T-helper 17 cell (primary cell): ENCODE measurements at places on chromosomes 13 and 19.

DNA sequence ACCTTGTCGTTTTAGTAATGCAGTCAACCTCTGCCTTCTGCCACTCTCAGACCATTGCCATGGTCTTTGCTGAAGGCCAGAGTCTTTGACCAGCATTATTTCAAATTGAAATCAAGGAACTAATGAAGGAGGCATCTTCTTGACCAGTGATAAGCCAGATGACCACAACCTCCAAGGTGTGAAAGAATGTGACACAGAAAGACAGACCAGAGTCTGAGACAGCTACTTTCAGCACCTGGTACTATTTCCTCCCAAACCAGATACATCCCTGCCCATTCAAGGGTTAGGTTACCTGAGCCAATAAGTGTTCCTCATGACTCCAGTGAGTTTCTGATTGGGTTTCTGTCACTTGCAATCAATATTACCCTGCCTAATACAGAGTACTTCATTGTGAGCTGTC is 20.3 kb upstream of the RNASEH2B start:
- DNase-seq, result no peak

DNA sequence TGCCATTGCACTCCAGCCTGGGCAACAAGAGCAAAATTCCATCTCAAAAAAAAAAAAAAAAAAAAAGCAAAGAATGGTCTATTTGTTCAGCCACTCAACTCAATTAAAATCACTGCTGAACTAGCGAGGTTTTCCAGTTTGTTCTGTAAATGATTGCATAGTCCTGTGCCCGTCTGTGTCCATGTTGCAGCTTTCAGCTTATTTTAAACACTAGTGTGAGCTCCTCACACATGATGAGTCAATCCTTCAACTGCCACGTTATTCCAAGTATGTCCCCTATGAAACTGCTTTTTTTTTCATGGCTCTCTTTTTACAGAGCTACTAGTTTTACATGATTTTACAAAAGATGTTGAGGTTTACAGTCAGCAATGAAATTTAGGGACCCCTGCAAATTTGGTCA is 12.2 kb downstream of the SUGP2 start:
- no peak for DNase-seq

DNA sequence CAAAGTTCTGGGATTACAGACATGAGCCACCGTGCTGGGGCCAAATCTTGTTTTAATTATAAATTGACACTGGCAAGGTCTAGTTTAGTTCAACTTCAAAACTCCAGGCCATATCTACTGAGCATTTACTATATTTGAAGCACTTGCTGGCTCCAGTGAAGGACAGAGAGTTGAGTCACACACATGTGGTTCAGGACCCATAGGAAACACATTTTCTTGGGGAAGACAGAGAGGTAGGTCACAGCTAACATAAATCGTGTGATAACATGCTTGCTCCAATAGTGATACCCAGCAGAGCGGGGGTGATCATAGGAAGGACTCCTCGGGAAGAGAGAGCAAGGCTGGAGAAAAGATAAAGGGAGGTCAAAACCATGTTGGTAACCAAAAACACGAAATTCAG is 170.6 kb upstream of the TSC22D1 start:
- DNase-seq, result no peak

DNA sequence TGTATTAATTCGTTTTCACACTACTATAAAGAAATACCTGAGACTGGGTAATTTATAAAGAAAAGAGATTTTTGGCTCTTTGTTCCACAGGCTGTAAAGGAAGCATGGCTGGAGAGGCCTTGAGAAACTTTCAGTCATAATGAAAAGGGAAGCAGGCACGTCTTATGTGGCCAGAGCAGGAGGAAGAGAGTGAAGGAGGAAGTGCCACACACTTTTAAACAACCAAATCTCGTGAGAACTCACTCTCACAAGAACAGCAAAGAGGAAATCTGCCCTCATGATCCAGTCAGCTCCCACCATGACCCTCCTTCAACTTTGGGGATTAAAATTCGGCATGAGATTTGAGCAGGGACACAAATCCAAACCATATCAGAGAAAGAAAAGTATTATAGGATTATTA is 1255.9 kb upstream of the MIR17HG start:
- no peak for DNase-seq

GRCh38 chr13:93847162-93847561 is 620.6 kb downstream of the GPC6 start:
- DNase-seq, result no peak

DNA sequence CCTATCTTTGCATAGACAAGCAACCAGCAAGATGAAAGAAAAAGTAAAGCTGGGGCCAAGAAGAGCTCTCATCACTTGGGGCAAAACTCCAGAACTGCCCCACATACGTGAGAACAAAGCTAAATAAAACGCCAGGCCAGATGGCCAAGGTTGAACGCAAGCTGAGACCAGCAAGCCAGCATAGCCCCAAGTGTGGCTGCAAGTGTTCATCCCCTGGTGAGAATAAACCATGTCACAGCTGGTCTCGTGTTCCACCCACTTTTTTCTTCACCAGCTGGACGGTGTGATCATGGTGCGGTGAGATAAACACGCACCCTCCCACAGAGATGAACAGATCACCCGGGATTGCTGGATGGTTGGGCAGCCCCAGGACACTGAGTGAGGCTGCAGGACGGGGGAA is 109.6 kb upstream of the CACNA1A start:
- no peak for DNase-seq
